ENCODE measurements at places on chromosomes 2 and 18.

DNA sequence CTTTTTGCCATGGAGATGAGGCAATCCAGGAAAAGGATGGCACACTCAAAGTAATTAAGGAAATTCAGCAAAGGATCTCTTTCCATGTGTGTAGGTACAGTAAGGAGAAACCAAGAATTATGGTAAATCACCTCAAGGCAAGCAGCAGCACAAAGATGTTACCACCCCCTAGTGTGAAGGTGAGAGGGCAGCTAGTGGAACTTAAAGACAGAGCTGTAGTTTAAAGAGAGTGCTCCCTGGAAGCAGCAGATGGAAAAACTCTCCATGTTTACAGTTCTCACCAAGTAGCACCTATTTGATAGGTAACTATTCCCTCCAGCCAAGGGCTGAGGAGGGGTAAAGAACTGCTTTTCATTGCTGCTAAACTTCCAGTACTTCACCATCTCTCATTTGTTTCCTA lies 860.4 kb upstream of the CRIM1 start:
- no peak for DNase-seq

GRCh38 chr2:240946654-240947053 lies 40.5 kb downstream of the CROCC2 start:
- no peak for DNase-seq

DNA sequence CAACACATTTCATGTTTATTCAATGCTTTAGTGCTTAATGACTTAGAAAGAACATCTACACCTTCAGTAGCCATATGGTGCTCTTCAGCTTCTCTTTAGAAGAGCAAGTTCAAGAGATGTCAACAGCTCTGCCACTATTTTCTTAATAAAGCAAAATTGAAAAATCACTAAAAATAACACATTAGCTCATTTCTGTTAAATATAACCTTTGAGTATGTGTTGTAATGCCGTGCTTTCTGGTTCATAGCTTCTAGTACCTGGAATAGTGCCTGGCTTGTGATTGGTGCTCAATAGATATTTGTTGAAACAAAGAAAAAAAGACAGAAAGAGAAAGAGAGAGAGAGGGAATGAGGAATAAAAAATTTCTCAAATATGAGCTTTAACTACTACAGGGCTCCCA lies 349.8 kb upstream of the SPRED2 start:
- no peak for DNase-seq

- no peak for DNase-seq
Observed at GRCh38 chr18:41482501-41482900, 472.5 kb upstream of the PIK3C3 start.

DNA sequence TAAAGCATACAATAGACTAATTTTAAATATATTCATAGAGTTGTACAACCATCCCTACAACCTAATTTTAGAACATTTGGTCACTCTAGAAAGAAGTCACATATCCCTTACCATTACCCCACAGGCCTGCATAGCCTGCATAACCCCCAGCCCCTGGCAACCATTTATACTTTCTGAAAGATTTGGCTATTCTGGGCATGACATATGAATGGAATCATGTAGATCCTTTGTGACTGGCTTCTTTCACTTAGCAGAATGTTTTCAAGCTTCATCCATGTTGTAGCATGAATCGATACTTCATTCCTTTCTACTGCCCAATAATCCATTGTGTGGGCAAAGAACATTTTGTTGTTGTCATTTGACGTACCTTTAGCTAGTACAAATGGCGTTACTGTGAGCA lies 151.5 kb downstream of the WDSUB1 start:
- no peak for DNase-seq

- no peak for DNase-seq
Observed at GRCh38 chr2:186780701-186781316, 68.2 kb downstream of the ZSWIM2 start.

GRCh38 chr2:113390124-113390849 lies 47.2 kb upstream of the ZNG1B start:
- DNase-seq: no peak

Measured in amygdala (tissue), 56 donors.